WTC11 (cell line): ENCODE measurements at places on chromosomes 4 and X.

DNA sequence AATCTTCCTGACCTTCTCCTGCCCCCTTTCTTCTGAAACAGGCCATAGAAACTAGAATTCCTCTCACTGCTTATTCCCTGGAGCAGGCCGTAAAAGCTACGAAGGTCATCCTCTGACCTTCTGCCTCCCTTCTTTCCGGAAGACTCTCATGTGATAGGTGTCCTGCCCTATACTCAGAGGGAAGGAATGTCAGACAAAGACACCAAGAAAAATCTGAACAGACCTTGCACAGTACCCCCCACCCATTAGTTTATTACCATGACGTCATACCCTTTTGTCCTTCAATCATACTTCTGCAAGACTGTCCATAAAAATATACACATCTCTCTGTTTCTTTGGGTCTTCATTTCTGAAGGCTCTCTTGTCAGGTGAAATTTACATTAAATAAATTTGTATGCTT is 1523.9 kb downstream of the RPA4 start:
- DNase-seq: no peak
- H3K27me3 ChIP-seq: no peaks in the 10 kb centered on the region
- H3K36me3 ChIP-seq: no peaks in the 10 kb centered on the region
- H3K4me3 ChIP-seq: no peak overlapping the region
- H3K4me1 ChIP-seq: peaks cover 11% of the 10 kb centered on the region

DNA sequence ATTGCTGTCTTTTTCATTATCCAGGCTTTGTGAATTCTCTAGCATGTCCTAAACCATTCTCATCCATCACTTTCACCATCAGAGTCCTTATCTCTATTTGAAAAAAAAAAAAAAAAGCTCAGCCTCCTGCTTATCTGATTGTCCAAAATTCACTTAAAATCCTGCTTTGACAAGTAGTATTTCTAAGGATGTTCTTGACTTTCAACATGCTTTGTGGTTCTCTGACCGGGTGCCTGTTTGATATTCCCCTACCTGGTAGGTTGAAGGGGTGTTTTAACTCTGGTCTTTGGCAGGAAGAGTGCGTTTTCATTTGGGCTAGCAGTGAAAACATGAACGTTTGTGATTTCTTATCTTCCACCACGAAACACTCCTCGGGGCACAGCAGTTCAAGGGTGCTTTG is 17.3 kb upstream of the BBS12 start:
- no peak overlapping the region for H3K27ac ChIP-seq
- DNase-seq: no peak
- peaks cover 8% of the 10 kb centered on the region for H3K4me1 ChIP-seq
- H3K4me3 ChIP-seq: no peak overlapping the region

DNA sequence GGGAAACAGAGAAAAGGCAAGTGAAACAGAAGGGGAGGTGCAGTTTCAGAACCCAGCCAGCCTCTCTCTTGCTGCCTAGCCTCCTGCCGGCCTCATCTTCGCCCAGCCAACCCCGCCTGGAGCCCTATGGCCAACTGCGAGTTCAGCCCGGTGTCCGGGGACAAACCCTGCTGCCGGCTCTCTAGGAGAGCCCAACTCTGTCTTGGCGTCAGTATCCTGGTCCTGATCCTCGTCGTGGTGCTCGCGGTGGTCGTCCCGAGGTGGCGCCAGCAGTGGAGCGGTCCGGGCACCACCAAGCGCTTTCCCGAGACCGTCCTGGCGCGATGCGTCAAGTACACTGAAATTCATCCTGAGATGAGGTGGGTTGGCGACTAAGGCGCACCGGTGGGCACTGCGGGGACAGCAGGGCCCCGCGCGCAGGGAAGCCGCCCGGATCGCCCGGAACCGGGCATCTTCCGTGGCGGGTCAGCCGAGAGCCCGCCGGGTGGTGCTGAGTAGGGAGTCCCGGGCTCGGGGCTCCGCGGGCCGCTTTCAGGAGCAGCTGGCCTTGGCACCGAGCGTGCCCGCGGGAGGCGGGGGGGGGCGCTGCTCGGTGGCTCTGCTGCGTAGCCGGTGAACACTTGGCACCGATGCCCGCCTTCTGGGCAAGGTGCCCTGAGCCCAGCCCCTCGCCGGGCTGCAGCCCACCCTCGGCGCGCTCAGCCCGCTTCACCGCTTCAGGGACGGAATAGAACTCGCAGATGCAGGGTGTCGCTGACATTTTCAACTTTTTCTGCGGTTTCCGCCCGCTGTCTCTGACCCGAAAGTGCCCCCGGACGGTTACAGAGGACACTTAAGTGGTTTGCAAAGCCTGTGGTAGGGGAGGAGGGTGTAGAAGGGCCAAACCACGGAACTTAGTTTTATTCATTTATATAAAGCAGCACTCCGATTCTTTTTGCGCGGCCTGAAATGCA is at the start of gene CD38:
CD38 (plus strand) TSS at position 40 of the 953 bp plus-strand sequence; CDS start at position 127, 87 bp downstream.
- H3K4me1 ChIP-seq: peaks cover 7% of the 10 kb centered on the region
- peaks cover 69% of the 10 kb centered on the region for H3K27me3 ChIP-seq
- H3K27ac ChIP-seq: no peak within 1 kb of the TSS
- H3K4me3 ChIP-seq: peak within 1 kb of the TSS; percentile 74
- peak; percentile 35 for DNase-seq

DNA sequence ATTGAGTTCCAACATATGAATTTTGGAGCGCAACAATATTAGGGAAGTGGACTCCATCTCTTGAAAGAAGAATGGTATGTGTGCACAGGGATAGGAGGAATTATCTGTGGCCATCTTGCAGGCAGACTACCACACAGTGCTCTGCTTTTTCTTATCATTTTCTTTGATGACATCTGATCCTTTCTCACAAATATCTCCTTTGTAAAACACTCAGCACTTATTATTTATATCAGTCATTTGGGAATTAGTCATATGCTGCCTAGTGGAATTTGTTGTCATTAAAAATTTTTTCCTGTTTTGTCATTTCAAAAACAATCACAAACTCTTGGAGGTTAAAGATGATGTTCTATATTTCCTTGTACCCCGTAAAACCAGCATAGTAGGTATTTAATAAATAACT is 444.3 kb upstream of the ATOH1 start:
- no peak for DNase-seq
- no peak overlapping the region for H3K4me3 ChIP-seq
- no peaks in the 10 kb centered on the region for H3K36me3 ChIP-seq
- H3K27me3 ChIP-seq: no peaks in the 10 kb centered on the region
- no peaks in the 10 kb centered on the region for H3K4me1 ChIP-seq
- H3K27ac ChIP-seq: no peak overlapping the region
